Heart left ventricle (tissue), 16 donors: ENCODE measurements at places on chromosomes 11 and 22. TPM values are rescaled to one million over a fixed set of nuclear protein-coding genes. Genes with fewer than 3 reads are reported as not detected.

The BTG4 gene
- not detected for total RNA-seq

The OR5AR1 gene
- total RNA-seq: not detected

The NXF1 gene
- total RNA-seq: 34.1 TPM

The FXYD6 gene
- total RNA-seq: 28.1 TPM

The BDNF gene
- 2.3 TPM for total RNA-seq

The SMIM38 gene
- 0.20 TPM for total RNA-seq

The OR8D1 gene
- total RNA-seq: not detected

The MMP20 gene
- total RNA-seq: not detected

The OR2D2 gene
- not detected for total RNA-seq

The CENPM gene
- total RNA-seq: not detected

The MRPL49 gene
- total RNA-seq: 42.4 TPM

The MED17 gene
- total RNA-seq: 14.6 TPM

The PATE4 gene
- total RNA-seq: not detected

DNA sequence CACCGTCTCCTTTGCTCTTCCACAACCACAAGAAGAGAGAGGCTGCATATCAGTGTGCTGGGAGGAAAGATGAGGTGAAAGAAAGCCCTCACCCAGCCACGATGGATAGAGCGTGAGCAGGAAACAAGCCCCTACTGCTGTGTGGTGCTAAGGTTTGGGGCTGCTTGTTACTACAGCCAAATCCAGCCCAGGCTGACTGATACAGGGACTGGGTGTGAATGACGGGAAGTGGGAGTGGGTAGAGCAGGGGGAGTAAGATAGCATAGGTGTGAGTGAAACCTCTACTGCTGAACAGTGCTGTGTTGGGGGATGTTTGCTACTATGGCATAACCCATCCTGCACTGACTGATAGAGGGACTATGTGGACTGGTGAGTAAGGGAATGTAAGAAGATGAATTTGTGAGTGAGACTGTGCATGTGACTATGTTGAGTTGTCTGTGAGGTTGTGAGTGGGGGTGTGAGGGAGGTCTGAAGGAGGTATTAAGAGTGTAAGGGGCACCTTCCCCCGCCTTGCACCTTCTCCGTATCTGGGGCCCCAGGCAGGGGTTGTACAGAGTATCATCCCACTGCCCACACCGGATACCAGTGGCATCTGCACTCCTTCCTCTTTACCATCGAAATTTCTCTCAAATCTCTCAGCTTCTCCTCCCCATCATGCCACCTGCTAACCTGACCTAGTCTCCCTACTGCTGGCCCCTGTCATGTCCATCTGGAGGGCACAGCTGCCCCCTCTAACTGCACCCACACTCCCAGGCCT, 91.5 kb downstream of the MN1 start:
- no peak for DNase-seq

GRCh38 chr22:39731881-39732555, 161.5 kb downstream of the CACNA1I start:
- DNase-seq: no peak

GRCh38 chr22:20165421-20165820, 14.6 kb upstream of the CCDC188 start:
- DNase-seq: no peak

GRCh38 chr11:121961321-121961801, 154.7 kb downstream of the BLID start:
- no peak for DNase-seq

DNA sequence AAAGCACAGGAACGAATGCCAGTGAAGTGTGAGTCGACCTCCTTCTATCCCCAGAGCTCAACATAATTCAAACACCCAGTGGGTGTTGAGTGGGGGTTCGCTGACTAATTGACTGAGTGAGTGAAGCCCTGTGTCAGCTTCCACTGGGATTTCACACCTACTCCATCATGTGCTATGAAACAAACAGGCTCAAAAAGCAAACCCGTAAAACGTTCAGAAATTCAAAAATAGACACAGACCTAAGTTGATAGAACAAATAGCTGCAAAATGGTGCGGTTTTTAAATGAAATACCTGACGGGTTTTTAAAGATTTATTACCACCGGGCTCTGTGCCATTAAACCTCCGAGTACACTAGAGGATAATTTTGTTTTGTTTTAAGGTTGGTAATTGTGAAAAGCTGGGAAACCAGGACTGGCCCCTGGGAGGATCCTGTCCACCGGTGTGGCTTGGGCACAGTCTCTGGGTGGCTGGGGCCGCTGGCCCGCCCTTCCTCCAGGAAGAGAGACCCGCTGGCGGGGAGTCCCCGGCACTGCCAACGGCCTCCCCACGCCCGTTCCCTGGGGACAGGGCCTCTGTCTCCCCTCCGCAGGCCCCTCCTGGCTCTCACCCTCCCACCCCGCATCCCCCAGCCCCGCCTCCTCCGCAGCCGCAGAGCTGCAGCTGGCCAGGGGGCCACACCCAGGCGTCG, 13.6 kb downstream of the KCNJ5 start:
- no peak for DNase-seq

DNA sequence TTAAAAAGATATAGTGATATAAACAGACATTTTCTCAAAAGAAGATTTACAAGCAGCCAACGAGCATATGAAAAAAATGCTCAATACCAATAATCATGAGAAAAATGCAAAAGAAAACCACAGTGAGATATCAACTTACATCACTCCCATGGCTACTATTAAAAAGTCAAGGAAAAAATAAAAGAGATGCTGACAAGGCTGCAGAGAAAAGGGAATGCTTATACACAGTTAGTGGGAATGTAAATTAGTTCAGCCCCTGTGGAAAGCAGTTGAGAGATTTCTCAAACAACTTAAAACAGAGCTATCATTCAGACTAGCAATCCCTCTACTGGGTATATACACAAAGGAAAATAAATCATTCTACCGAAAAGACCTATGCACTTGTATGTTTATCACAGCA, 97.1 kb upstream of the CARD18 start:
- no peak for DNase-seq

DNA sequence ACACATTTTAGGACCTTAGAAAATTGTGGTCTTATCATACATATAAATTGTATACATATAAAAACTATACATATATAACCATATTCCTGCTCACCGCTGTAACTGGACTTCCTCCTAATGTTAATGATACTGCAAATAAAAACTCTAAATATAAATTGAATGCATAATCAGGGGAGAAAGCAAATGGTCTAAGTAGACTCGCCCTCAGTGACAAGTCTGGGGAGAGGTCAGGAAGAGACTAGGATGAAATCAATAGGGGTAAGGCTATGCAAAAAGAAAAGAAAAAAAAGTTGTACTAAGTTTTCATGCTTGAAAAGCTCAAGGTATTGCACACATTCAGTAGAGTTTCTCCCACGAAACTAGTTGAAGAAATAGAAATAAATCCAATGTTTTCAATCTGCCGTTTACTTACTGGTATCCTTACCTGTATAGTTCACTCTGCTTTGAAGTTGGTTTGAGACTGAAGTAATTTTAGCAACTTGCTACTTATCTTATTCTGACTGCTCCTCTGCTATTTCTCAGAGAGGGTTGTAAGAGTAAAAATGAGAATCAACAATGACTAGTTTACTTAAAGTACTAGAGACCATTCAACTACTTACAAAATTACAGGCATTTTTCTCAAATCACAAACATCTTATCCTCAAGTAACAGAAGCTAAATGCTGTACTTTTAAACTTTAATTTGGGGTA, 12.2 kb upstream of the ARHGAP32 start:
- DNase-seq: no peak

GRCh38 chr11:83508804-83509203, 222.6 kb upstream of the CCDC90B start:
- no peak for DNase-seq

DNA sequence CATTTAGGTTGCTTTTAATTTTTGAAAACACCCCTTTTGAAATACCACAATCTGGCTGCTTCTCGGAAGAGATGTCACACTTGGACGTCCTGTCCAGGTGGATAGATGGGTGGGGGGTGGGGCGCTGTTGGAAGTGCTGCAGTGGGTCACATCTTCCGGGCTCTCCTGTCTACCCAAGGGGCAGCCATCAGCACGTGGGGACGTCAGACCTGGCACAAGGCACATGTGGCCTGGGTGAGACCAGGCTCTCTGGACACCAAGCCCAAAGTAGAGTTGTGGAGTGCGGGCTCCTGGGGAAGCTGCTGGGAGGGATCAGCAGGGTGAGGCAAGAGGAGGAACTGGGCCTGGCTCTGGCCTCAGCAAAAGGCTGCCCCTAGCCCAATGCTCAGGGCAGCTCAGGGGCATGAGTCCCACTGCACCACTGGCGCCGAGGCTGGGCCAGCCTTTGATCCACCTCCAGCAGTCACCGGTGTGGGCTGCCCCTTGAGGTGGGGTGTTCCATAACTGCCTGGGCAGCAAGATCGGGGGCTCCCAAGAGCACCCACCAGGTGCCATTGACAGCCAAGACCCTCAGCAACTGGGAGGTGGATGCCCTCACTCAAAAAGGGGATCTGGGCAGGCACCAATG, 68.6 kb upstream of the CCND1 start:
- DNase-seq: no peak

DNA sequence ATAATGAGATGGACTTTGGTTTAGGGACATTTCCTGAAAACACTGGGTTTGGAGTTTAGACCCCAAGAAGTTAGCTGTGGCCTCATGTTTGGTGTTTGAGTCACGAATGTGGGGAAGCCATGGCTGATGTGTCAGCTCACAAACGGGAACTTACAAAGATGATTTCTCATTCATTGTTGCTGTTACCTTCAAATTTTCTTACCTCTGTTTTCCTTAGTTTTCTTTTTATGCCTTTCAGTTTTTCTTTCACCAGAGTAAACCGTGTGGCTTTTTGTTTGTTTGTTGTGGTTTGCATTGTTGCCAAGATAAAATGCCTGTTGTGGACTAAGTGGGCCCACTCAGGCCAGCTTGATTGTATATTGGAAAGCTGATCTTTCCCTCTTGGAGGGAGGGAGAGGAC, 89.1 kb downstream of the SWAP70 start:
- no peak for DNase-seq

GRCh38 chr22:17471886-17472535, 91.3 kb upstream of the SLC25A18 start:
- DNase-seq: no peak

- DNase-seq: no peak
These were observed 43.2 kb downstream of the BBOX1 start for GRCh38 chr11:27083782-27084181.

- DNase-seq: no peak
These were observed 7.4 kb downstream of the NDUFV1 start for GRCh38 chr11:67613960-67614715.
